ENCODE measurements at places on chromosomes 4 and X.

DNA sequence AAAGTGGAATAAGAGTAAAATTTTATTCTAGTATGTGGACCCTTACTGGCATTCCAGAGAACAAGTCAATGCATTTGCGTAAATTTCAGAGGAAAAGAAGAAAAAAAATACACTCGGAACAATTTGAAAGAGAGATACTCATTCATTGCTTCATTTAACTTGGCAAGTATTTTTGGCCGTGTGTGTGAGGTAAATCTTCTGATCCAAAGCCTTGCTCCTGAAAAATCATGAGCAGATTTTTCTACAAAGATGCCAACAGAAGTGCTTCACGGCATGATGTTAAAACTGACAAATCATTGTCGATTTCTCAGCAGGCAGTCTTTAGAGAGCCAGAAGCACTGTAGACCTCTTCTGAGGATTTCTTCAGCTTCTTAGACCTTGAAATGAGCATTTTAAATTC, 194.0 kb downstream of the COX18 start:
- no peak for DNase-seq

DNA sequence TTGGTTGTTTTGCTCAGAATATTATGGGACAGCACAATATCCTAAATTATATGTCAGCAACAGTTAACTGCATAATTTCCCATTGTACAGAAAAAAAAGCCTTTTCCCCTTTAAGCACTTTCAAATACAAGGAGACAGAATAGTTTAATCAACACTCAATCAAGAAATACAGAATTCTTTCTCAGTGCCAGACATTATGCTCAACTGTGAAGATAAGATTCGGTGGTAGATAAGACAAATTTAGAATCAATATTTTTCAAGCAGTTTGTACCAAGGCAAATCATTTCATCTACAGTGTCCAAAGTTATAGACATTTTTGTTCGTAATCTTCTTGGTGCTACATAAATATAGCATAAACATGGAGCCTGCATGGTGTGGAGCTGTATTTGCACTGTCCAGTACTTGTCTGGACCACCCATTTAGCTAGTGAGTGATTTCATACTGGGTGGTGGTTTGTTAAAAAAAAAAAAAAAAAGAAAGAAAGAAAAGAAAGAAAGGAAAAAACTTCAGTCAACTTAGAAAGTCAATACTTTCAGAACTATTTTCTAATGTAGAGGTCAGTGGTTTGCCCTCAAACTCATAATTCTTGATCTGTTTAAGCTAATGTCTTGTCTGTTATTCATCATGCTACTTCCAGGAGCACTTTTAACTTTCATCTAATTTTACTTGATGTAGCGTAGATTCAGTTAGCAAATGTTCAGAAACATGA, 522.9 kb downstream of the FAT4 start:
- DNase-seq = no peak

DNA sequence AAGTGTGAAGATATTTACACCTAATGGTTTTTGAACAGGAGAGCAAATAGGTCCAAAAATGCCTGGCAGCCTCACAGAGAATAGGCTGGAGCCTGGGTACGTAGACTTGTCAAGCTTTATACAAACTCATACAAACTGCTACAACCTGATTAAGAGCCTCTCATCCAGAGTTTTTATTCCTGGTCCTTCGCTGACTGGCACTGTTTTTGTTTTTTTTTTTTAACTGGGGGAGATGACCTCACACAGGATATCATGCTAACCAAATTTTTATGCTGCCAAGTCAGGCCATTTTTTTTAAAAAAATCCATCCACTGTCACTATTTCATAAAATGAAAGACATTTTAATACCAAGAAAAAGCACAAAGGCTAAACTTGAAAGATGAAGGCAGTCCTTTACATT, 1.9 kb downstream of the FAM114A1 start:
- DNase-seq = no peak

DNA sequence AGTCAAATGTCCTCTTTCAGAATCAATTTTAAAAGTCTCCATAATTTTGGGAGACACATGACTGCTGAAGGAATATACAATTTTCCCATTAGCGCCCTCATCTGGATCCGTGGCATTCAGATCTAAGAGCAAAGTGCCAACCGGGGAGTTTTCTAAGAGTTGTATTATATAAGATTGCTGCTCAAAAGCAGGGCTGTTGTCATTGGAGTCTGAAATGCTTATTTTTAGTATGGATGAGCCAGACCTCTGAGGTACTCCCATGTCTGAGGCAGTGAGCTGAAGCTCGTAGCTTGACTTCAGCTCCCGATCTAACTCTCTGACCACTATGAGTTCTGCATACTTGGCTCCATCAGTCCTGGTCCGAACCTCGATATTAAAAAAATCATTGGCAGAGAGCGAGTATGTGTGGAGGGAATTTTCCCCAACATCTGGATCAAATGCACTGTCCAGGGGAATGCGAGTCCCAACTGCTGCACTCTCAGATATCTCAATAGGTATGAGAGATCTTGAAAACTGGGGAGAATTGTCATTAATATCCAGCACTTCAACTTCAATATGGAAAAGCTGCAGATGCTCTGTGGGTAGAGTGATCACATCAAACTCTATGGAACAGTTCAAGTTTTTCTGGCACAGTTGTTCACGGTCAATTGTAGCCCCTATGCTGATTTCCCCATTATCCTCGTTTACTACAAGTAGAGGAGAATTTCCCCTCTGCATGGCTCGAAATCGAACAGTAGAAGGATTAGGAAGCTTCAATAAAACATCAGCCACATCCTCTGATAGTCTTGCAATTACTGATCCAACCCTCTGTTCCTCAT, 917 bp downstream of the PCDH18 start:
- DNase-seq = no peak

DNA sequence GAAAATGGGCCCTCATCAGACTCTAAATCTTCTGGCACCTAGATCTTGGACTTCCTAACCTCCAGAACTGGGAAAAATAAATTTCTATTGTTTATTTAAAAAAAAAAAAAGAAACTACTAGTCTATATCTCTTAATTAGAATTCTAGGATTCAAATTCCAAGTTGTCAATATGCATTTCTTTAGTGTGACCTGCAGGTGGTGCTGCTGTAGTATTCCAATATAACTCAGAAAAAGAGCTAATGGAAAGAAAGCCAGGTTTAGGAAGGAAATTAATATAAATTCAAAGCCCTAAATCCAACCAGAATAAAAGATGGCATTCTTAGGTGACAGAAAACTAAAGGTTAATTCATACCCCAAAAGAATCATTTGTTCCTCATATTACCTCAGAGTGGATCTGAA, 80.0 kb upstream of the NALF2 start:
- DNase-seq = no peak

DNA sequence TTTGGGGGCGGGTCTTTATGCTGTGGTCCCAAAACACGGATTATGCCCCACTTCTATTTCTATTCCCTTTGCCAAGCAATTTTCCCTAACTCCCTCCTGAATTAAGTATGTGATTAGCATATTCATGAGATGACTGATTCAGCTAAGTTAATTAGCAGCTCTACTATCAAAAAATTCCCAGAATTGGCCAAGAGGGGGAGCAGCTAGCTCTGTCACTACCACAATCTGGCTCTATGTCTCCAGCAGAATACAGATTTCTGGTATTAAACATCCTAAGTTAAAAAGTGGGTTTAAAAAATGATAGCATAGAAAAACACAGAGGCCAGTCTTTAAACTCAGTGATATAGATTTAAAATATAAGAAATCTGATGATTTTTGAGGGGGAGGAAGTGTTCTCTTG, 80.3 kb downstream of the GPC4 start:
- no peak for DNase-seq

- no peak for DNase-seq
Measured at GRCh38 chr4:55409468-55410171, 13.9 kb downstream of the TMEM165 start.

- no peak for DNase-seq
Measured at GRCh38 chrX:119617517-119618164, 11.4 kb upstream of the NKRF start.

- DNase-seq = no peak
Measured at GRCh38 chrX:39936886-39937770, 160.6 kb downstream of the BCOR start.

GRCh38 chrX:36568946-36569345, 439.2 kb upstream of the FAM47C start:
- no peak for DNase-seq

- no peak for DNase-seq
Measured at GRCh38 chr4:121692261-121692660, 4.5 kb downstream of the ANXA5 start.

GRCh38 chr4:58515226-58515625, 1405.0 kb upstream of the IGFBP7 start:
- DNase-seq = no peak

- no peak for DNase-seq
Measured at GRCh38 chr4:88897180-88897579, 159.8 kb downstream of the FAM13A start.

DNA sequence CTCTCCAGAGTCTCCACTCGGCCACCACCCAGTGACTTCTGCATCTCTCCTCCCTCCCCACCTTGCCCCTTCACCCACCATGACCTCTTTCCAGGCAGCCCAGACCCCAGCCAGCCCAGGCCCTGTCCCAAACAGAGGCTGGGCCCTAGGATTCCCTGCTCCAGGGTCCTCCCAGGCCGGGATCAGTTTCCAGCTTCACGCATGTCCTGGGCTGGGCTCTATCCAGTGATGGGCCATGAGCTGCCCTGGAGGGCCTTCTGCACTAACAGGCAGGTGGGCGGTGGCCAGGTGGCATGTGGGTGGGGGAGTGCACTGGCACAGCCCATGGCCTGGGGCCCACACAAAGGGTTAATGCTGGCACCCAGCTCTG, 20.4 kb upstream of the ADD1 start:
- no peak for DNase-seq

DNA sequence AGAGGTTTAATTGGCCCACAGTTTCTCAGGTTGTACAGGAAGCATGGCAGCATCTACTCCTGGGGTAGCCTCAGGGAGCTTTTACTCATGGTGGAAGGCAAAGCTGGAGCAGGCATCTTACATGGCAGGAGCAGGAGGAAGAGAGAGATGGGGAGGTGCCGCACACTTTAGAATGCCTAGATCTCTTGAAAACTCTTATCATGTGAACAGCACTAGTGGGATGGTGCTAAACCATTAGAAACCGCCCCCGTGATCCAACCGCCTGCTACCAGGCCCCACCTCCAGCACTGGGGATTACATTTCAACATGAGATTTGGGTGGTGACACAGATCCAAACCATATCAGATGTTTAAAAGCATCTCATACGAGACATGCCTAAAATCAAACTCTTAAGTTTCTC, 41.6 kb upstream of the SCOC start:
- no peak for DNase-seq

GRCh38 chr4:87657525-87657924, 7.4 kb downstream of the DMP1 start:
- DNase-seq = no peak

Measured in amygdala (tissue), 56 donors.